ENCODE measurements at places on chromosomes 3 and 15. TPM values are rescaled to one million over a fixed set of nuclear protein-coding genes. Genes with fewer than 3 reads are reported as not detected.

- no peak for DNase-seq
Measured at GRCh38 chr3:76161856-76162255, 376.5 kb upstream of the ZNF717 start.

DNA sequence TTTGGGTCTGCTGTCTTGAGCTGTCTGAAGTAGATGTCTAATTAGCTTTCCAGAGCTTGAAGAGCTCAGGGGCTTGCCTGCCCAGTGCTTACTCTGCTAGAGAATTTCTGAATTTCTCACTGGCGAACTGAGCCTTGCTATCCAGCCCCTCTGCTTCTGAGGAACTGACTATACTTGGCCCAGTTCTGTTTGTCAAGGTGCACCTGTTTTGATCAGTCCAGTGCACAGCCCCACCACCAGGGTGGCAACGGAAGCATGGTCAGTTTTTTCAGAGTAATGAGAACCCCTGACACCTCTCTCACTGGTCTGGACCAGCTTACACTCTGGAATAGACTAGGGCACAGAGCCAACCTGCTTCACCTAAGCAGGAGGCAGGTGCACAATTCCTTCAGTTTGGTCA, 25.2 kb downstream of the ITGB5 start:
- no peak for DNase-seq

- DNase-seq = no peak
Measured at GRCh38 chr15:39767921-39768320, 14.7 kb downstream of the FSIP1 start.

DNA sequence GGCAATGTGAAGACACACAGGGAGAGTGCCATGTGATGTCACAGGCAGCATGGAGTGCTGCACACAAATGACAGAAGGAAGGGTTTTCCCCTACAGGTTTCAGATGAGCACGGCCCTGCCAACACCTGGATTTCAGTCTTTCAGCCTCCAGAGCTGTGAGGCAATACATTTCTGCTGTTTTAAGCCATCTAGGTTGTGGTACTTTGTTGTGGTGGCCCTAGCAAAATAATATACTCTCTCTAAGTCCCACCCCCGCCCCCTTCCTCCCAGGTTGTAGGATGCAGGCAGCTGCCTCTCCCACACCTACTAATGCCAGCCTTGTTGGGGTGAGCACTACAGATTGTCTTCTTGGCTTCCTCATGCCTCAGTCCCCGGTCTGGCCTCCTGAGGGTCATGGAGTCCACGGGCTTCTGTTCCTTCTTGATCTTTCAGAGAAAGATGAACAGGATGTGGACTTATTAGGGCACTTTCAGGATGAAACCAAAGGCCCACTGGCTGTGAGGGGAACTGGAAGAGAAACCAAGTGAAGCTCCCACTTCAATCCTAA, 180.0 kb downstream of the CD47 start:
- DNase-seq = no peak

- no peak for DNase-seq
Measured at GRCh38 chr3:15781131-15781530, 16.6 kb downstream of the ANKRD28 start.

DNA sequence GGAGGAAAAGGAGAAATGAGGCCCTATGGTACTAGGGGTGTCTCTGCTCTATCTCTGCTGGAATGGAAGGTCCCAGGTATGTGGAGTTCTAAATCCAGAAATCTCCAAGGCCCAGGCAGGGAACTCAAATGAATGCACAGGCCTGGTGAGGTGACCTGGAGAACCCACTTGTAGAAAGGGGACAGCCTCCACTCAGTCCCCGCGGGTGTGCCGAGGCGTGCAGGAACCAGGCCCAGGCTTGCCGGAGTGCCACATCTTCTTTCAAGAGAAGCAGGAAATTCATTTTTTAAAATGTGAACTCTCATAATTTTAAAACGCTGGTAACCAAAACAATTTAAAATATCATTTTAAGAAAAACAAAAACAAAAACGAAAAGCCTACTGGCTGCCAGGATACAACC, 32.2 kb upstream of the ADCY5 start:
- DNase-seq = no peak

- DNase-seq = no peak
Measured at GRCh38 chr15:82653483-82654168, 6.5 kb upstream of the CPEB1 start.

GRCh38 chr3:191255156-191255555, 56.1 kb downstream of the OSTN start:
- no peak for DNase-seq

- DNase-seq = no peak
Measured at GRCh38 chr3:188046561-188047211, 107.3 kb upstream of the LPP start.

DNA sequence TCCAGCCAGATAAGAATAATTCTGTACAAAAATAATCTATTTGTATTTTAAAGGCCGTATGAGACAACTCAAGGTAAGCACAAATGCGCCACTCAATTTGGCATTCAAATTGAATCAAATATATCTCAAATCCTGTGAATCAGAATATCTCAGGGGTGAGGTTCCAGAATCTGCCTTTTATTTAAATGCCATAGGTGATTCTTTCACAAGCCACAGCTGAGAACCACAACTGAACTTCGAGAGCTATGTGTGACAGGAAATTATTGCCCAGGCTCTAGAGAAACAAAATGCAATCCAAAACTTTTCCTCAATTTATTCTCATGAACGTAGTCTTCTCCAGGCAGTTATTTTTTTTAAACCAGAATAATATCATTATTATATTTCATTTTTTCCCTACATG, 11.9 kb downstream of the ATP8B4 start:
- DNase-seq = no peak

DNA sequence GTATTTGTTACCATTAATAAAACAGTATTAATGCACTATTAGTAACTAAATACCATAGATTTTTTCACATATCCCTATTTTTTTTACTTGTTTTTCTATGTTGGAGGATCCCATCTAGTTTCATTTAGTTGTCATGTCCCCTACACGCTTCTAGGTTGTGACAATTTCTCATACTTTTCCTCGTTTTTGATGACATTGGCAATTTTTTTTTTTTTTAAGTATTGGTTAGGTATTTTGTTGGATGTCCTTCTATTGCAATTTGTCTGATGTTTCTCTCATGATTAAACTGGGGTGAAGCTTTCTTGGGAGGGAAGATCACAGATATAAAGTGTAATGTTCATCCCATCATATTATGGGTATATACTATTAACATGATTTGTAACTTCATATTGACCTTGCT, 409.1 kb upstream of the CNTN6 start:
- DNase-seq = no peak

- DNase-seq = no peak
Measured at GRCh38 chr3:194092881-194093301, 43.1 kb upstream of the HES1 start.

DNA sequence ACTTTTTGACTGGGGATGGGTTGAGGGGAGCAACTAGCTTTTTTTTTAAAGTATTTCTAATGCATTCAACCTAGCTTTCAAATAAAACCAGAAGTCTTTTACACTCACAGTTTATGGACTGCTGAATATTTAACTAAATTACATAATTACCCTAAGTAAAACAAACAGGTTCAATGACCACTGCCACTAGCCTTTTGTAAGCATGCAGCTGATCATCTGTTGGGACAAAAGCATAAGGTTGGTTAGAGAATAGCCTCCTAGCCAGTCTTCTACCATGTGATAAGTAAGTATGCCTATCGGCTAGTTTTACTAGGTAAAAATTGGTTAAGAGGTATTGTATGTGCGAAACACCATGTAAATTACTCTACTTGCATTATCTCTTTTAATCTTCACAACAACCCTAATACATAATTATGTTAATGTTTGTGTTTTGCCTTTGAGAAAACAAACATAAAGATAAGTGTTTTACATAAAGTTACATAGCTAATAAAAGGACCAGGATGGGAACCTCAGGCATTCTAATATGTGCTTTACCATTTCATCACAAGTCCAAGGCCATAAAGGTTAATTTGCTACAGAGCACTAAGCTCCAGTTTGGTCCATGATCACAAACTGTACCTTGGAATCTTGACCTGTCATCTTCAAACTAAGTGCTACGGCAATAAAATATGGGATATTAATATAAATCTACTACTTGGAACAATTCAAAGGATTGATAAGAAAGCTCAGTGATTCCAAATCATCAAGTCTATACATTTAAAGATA, 13.2 kb downstream of the PFN2 start:
- no peak for DNase-seq

- DNase-seq = no peak
Measured at GRCh38 chr3:178849199-178849910, 222.3 kb downstream of the ZMAT3 start.

- DNase-seq = no peak
Measured at GRCh38 chr3:23650371-23651140, 155.2 kb upstream of the UBE2E1 start.

DNA sequence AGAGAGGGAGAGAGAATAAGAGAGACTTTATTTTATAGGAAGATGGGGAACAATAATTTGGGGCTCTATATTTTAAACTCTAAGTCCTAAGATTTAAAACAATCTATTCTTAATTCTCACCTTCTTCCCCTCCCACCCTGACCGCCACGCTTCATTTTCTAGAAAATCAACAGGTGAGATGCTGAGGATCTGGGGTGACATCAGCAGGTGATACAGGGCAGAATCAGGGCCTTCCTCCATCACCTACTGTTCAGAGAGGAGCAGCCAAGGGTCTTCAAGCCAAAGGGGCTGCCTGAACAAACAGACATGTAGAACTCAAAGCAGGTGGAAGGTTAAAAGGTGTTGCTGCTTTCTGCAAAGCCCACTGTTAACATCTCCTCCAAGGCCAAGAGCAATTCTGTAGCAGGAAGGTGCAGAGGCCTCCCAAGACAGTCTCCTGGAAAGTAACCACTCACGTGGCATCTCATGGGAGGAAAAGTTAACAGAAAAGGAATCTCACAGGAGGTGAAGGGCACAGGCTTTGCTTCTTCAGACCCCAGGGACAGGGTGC, 183.6 kb upstream of the TLE3 start:
- DNase-seq = no peak

The HIGD2B gene
- not detected for polyA plus RNA-seq

The CATSPER2 gene
- 2.3 TPM for polyA plus RNA-seq

The MCTP2 gene
- 19.0 TPM for polyA plus RNA-seq

The CHRM5 gene
- polyA plus RNA-seq = 0.10 TPM

The FURIN gene
- 46.7 TPM for polyA plus RNA-seq

The WDR93 gene
- 2.3 TPM for polyA plus RNA-seq

The FRMD5 gene
- 1.4 TPM for polyA plus RNA-seq

The CIB2 gene
- polyA plus RNA-seq = 28.5 TPM

The SPATA12 gene
- polyA plus RNA-seq = 0.09 TPM

All from left renal pelvis (tissue), 4 donors.